ENCODE measurements at places on chromosomes 16 and 17. TPM values are rescaled to one million over a fixed set of nuclear protein-coding genes. Genes with fewer than 3 reads are reported as not detected.
A peak's percentile ranks its signal among the peaks of the same experiment; 100 is the strongest.

The GFER gene
- 31.6 TPM for polyA plus RNA-seq

GRCh38 chr17:54992797-54993639, 24.5 kb downstream of the STXBP4 start:
- DNase-seq, result peak; percentile 48

The CD300C gene
- polyA plus RNA-seq, result 0.56 TPM

The MFSD11 gene
- 20.6 TPM for polyA plus RNA-seq

- no peak for DNase-seq
Measured at GRCh38 chr17:19357761-19358160, 4.8 kb downstream of the B9D1 start.

DNA sequence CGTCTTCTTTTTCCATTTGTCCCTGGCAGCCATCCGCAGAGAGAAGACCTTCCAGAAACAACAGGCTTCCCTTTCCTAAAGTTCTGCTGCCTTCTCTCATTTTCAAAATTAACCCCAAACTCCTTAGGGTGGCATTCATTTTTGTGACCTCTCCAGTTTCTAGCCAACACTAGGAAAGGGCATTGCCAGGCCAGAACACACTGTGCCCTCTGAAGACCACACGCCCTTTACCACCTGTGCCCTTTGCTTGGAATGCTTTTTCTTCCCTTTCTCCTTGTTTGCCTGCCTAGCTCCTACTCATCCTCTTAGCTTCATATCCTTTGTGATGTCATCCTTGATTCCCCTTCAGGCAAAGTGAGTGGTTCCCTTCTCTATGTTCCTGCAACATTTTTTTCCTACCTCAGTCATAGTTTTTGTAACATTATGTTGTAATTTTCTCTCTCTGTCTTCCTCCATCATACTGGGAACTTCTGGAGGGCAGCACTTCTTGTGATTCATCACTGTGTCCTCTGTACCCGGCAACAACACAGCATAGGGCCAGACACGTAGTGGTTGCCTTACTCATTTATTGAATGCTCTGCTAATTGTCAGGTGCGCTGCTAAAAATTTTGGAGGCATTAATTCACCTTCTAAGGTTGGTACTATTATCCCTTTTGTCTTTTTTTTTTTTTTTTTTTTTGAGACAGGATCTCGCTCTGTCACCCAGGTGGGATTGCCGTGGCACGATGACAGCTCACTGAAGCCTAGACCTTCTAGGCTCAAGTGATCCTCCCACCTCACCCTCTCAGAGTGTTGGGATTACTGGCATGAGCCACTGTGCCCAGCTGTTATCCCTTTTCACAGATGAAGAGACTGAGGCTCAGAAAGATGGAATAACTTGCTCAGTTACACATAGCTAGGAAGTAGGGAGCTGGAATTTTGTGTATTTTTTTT, 1.0 kb downstream of the KAT8 start:
- no peak for DNase-seq

GRCh38 chr16:10338426-10338825, 47.4 kb upstream of the ATF7IP2 start:
- DNase-seq, result no peak

DNA sequence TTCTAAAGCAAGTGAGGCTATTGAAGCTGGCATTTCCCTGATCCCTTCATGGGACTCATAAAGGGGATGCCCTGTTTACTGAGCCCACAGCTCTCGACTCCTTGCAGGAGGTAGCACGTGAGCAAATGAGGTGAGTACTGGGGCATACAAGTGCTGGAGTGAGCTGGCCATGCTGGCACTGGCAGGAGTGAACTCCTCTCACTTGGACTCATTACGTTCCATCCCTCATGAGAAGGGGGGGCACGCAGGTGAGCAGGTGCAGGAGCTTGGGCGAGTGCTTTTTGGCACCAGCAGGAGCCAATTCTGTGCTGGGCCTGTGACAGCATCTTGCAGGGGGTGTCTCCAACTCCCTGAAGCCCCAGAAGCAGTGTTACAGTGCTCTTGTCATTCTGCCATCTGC, 337.1 kb upstream of the CA10 start:
- no peak for DNase-seq

The PROCA1 gene
- 11.2 TPM for polyA plus RNA-seq

DNA sequence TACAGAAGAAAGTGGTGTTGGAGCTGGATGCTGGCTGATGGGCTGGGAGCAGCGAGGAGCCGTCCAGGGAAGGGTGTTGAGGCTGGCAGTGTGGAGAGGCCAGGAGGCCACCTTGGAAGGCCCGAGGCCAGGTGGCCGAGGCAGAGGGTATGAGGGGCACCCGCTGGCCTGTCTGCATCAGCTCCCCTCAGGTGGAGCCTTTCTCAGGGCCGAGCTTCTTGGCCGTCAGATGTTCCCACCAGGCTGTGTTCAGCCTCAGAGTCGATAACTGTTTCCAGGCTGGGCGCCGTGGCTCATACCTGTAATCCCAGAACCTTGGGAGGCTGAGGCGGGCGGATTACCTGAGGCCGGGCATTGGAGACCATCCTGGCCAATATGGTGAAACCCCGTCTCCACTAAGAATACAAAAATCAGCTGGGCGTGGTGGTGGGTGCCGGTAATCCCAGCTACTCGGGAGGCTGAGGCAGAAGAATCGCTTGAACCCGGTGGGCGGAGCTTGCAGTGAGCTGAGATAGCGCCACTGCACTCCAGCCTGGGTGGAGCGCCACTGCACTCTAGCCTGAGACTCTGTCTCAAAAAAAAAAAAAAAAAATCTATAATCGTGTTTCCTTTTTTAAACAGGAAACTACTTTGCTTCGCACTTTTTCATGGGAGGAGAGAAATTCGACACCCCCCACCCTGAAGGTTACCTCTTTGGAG, 25.3 kb downstream of the MGRN1 start:
- DNase-seq, result no peak

DNA sequence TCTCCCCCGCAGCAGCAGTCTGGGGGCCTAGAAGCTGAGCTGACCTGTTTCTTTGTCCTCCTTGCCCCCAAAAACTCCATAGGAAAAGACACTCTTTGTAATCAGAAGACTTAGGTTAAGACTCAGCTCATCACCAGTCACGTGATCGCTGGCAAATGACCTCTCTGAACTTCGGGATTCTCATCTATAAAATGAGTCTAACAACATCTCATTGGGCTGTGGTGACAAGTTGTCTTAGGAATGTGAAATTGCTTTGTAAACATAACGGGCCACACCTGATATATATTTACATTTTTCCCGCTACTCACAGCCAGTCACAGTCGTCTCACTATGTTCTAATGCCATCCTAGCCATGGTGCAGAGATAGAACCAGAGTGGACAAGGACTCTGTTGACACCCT, 86.0 kb upstream of the LHX1 start:
- DNase-seq, result no peak

GRCh38 chr17:50308666-50309065, 34.4 kb downstream of the TMEM92 start:
- no peak for DNase-seq

- DNase-seq, result peak; percentile 48
Measured at GRCh38 chr16:7182510-7183109, 150.0 kb upstream of the RBFOX1 start.

The KRT27 gene
- not detected for polyA plus RNA-seq

The PPP1R27 gene
- polyA plus RNA-seq, result 0.14 TPM

The KCNG4 gene
- polyA plus RNA-seq, result 0.03 TPM

- no peak for DNase-seq
Measured at GRCh38 chr16:69078073-69078472, 27.4 kb upstream of the HAS3 start.

- DNase-seq, result no peak
Measured at GRCh38 chr17:47611372-47612350, 38.1 kb upstream of the KPNB1 start.

GRCh38 chr17:7204336-7204735, 15.3 kb downstream of the DLG4 start:
- DNase-seq, result no peak
